Mesendoderm (in vitro differentiated cells): ENCODE measurements at places on chromosomes 11 and 22.

GRCh38 chr11:85525686-85526085, 101.5 kb downstream of the DLG2 start:
- DNase-seq = peak; percentile 57

GRCh38 chr22:38235240-38235850, 33.6 kb downstream of the MAFF start:
- DNase-seq = no peak

GRCh38 chr22:33109514-33110430, 51.6 kb upstream of the SYN3 start:
- DNase-seq = no peak

DNA sequence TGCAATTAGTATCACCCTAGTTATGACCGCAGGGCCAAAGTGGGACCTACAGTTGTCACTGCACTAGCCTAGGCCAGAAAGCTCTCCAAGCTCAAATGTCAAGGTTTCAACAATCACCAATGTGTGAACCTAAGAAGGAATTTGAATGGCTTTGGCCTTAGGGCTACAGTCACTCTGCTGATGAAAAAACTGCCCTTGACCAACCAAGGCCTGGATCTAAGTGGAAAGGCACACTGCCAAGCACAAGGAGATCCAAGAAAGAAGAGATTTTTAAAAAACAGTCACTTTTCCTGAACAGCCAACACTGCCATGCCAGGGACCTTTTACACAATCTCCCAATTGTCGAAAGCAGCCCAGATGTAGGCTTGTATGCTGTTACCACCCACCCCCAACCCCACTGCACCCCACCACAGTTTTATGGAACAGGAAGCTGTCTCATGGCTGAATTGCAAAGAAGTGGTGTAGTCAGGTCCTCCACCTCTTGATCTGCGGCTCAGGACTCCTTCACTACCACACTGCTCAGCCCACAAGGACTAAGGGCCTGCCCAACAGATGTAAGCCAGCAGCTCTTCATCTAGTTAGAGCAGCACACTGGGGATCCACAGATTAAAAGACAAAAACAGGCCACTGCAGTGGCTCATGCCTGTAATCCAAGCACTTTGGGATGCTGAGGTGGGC, 32.9 kb downstream of the SMCO4 start:
- no peak for DNase-seq

- DNase-seq = peak; percentile 77
These were observed 8.0 kb upstream of the AHNAK start for GRCh38 chr11:62554387-62555167.

- DNase-seq = peak; percentile 92
These were observed 12.8 kb downstream of the PMM1 start for GRCh38 chr22:41576877-41577276.

DNA sequence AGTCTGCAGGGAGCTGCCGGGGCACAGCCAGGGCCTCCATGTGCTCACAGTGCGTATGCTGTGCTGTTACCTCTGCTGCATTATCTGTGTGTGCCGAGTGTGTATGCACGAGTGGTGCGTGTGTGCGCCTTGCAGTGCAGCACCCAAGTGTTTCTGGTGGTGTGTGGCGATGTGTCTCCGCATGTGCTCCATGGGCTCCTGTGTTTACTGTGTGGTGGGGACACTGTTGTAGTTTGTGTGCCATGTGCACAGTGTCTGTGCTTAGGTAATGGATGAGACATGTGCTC, 31.4 kb downstream of the KCNC1 start:
- DNase-seq = no peak

DNA sequence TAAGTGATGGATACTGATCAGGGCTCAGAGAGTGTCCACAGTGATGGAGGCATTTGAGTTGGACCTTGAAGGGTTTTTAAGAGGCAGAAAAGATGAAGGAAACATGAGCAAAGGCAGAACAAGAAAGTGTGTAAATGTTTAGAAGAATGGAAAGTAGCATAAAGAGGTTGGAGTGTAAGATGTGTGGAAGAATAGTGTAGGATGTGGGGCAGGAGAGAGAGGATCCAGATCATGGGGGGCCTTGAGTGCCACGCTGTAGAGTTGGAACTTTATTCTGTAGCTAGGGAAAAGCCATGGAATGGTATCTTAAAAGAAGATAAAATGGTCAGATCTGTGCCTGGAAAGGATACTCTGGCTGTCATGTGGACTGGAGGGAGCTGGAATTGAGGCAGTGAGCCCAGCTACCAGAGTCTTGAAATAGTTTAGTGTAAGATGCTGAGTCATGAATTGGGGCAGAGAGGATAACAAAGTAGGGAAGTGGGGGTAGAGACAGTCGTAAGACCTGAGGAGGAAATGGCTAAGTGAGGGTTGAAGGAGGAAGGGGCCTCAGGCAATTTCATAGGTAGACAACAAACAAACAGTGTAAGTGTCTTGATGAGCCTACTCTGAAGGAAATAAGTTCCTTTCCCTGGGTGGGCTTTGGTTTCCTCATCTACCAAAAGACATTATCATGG, 6.7 kb downstream of the KCNE3 start:
- no peak for DNase-seq

- DNase-seq = no peak
These were observed 10.7 kb upstream of the CKAP5 start for GRCh38 chr11:46856605-46857343.

DNA sequence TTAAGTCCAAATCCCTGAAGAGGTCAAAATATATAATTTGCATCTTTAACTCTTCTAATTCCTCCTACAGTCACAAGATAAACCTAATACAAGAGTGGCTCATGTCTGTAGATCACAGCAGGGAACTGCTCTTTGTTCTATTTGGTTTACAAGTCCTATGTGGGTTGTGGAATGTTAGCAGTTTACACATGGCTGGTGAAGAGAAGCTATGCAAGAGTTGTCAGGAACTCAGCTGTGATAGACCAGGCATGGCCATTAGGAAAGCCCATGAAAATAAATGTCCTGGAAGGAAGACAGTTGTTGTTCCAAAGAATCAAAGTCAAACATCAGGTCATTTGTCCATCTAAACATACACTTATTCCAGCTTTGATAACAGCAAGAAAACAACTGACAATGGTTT, 312.4 kb upstream of the PITPNB start:
- DNase-seq = peak; percentile 93

DNA sequence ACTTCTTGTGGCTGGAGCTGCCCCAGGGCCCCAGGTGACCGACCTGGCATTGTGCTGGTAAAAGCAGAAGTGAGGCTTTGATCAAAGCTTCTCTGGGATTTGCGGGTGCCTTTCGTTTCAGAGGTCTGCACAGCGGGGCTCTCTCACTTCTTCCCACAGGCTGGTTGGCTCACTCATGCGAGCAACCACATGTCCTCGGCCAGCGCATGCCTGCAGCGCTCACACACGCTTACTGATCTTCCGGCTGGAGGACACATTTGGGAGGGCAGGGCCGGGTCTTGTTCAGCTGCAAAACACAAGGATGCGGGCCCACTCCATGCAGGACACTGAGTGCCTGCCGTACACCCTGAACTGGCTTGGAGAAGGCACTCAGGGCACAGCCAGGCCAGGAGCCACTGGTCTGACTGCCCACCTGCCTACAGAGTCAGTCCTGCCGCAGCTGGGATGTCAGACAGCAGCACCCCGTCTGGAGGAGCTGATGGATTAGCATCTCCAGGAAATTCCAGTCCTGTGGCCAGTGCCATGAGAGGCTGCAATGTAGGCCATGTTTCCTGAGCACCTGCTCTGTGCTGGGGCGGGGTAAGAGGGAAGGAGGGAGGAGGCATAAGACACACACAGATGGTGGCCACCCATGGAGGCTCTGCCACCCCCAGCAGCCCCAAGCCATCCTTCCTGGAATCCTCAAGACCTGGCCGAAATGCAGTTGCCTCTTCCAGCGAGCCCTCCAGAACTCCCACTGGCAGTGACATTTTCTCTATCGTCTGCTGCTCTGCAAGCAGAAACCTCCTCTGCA, 1383.2 kb downstream of the BRD1 start:
- DNase-seq = no peak

- DNase-seq = no peak
These were observed 5.9 kb downstream of the RBFOX2 start for GRCh38 chr22:36022697-36023096.

- no peak for DNase-seq
These were observed 672 bp downstream of the TMEM135 start for GRCh38 chr11:87038235-87038977.

DNA sequence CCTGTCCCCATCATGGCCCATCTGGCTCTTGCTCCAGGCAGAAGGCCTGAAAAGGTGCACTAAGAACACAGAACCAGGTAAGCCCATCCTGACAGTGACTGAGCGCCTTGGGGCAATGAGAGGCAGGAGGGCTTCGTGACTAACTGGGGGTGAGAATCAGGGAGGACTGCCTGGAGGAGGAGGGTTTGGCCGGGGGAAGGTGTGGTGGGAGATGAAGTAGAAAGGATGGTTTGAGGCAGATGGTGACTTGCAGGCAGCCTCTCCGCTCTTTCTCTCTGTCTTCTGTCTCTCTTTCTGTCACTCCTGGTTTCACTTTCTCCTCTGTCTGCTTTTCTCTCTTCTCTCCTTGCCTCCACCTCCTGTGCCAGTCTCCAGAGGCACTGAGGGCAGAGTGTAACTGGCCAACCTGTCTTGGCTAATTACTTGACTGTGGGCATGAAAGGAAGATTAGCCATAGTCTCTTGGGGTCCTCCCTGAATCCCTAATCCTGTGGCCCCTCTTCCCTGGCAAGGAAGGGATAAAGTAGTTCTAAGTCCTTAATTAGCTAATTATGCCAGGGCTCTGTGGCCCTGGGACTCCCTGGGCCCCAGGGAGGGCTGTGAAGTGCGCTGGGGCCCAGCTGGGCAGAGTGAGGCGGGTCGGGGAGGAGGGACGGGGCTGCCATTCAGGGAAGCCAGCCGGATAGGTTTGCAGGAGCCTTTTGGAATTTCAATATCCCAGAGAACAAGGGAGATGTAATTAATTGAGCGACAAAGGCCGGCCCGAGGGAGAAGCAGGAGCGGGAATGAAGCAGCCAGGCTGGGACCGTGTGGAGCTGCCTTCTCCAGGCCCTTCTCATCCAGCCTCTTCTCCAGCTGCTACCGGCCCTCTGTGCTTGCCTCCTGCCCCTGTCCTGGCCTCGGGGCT, 61.1 kb downstream of the CACNA1I start:
- no peak for DNase-seq

DNA sequence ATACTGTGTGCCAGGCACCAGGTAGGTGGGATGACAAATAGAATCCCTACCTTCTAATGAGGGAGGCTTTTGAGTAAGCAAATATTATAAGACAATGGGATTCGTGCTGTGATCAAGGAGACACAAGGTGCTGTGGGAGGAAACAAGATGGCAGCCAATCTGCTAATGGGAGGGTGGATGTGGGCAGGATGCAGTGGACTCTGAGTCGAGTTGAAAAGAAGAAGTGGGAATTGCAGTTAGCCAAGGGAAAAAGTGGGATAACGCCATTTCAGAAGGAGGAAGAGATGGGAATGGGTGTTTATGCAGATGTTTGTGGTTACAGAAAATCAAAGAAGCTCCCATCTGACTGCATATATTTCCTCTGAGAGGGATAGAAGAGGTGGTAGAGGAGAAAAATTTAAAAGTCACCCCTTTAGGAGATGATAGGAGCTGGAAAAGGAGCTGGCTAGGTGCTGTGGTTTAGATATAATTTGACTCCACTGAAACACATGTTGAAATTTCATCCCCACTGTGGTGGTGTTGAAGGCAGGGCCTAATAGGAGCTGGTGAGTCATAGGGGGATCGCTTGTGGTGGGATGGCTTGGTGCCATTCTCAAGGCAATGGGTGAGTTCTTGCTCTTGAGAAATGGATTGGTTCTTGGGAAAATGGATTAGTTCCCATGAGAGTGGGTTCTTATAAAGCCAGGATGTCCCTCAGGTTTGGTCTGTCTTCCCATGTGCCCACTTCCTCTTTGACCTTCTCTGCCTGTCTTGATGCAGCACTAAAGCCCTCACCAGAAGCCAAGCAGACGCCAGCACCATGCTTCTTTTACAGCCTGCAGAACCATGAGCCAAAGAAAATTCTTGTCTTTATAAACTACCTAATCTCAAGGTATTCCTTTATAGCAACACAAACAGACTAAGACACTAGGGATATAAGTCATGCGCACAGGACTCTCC, 30.0 kb upstream of the POU2AF1 start:
- no peak for DNase-seq

DNA sequence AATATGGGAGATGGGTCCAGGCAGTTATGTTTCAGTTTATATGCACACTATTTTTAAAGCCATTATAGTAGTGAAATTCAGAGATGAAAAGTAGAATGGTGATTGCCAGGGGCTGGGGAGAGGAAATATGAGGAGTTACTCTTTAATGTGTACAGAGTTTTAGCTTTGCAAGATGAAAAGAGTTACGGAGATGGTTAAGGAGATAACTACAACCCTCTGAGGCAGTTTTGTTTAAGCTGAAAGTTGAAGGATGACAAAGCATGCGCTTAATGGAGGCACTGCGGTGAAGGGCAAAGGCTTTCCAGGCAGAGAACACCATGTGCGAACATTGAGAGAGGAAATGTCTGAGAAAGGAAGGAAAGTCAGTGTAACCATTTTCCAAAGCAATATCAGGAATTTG, 18.2 kb upstream of the BMAL1 start:
- no peak for DNase-seq
